ENCODE measurements at places on chromosomes 2 and 18. TPM values are rescaled to one million over a fixed set of nuclear protein-coding genes. Genes with fewer than 3 reads are reported as not detected.

DNA sequence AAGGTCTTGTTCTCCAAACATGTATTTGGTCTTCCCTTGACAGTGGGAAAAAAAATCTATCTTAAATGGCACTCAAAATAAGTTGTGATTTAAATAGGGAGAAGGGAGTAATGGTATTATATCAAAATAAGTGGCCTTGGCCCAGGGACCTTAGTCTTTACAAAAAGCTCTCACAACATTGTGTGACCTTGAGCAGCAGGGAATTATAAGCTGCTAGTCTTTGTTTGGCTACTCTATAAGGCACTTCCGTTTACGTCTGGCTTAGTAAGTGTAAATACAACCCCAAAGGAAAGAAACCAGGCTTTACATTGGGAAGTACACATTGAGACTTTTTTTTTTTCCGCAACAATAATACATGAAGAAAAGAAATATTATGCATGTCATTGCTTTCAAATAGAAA, 734.0 kb upstream of the LINC00305 start:
- no peak for DNase-seq

DNA sequence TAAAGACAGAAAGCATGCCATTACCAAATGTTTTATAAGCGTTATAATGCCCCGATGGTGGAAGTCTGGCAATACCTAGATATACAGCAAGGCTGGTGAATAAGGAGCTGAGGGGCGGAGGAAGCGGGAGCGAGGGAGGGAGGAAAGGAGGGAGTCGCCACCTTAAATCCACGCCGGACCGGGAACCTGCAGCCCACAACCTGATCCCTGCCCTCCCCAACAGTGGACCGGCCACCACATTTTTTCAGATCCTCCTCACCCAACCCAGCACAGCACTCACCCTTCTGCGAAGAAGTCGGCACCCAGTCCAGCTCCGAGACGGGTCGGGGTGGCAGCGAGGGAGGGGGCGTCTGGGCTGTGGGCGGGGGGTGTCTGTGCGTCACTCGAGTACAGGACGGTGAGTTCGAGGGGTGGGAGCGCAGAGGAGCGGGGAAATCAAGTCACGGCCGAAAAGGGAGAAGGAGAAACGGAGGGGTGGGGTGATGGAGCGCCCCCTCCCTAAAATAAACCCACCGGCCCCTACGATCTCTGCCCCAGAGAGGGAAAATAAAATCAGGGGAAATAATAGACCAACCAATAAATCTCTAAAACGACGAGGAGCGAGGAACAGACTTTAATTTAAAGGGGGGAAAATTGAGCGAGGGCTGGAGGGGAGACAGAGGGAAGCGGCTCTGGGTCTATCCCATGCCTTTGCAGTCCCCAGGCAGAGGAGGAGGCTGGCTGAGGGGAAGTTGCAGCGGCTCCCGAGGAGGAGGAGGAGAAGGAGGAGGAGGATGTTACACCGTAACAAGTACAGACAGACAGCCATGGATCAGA, 96.5 kb upstream of the SERTAD2 start:
- DNase-seq, result no peak

DNA sequence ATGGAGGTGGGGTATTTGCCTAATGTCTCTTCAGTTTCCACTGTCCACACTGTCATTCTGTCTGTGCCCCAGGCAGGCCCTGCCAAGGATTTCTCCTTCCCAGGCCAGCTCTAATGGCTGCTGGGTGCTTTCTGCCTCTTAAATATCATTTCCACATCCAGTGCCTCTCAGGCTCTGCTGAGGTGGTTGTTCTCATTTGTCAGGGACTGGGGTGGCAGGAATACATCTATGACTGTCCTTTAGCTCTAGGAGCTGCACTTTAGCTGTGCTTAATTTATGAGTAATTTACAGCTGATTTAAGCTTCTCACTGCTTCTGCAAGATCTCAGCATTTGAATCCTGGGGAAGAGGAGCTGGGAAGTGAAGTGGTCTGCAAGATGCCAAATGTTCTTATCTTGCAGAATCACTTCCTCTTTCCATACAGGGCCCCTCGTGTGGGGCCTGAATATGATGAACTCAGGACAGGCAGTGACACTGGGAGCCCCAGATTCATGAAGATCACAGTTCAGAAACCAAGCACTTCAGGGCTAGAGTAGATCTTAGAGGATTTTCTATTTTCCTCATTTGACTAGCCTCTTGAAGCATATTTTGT, 150.2 kb downstream of the FSHR start:
- no peak for DNase-seq

GRCh38 chr2:43225093-43225787, 1.2 kb downstream of the ZFP36L2 start:
- DNase-seq, result no peak

GRCh38 chr2:191797942-191798876, 48.7 kb downstream of the CAVIN2 start:
- DNase-seq, result no peak

- no peak for DNase-seq
These were observed 52.2 kb downstream of the MRPS9 start for GRCh38 chr2:105090091-105090490.

DNA sequence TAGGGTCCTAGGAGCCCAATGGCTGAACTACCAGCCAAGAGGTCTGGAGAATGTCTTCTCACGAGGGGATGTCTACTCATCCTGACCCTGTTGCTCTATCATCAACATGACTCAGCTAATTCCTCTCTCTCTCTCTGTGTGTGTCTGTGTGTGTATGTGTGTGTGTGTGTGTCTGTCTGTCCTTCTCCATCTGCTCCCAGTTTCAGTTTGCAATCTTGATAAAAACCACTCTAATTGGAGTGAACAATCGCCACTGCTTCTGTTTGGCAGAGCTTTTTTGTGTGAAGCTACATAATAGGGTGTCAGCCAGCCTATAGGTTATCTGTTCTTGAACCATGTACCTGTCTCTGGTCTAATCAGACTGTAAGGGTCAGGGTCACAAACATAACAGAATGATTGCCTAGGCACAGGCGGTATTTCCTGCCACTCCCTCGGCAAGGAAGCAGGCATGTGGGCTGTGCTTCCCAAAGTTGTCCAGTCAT, 219.8 kb downstream of the SH3BP4 start:
- no peak for DNase-seq

DNA sequence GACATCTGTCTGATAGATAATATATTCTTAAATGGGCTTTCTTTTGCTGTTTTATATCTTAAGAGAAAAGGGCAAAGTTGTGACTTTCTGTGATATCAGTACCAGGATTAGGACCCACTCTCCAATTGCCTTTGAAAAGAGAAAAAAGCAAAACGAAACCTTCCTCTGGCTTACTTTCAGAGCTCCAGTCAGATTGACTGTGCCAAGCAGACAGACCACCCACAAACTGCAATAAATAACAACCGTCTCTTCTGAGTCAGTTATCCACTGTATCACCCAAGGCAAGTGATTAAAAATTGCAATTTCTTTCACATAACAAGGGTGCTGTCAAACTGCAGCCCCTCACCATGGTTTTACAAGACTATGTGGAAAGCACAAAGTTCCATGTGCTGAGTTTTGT, 230.5 kb upstream of the SETBP1 start:
- no peak for DNase-seq

DNA sequence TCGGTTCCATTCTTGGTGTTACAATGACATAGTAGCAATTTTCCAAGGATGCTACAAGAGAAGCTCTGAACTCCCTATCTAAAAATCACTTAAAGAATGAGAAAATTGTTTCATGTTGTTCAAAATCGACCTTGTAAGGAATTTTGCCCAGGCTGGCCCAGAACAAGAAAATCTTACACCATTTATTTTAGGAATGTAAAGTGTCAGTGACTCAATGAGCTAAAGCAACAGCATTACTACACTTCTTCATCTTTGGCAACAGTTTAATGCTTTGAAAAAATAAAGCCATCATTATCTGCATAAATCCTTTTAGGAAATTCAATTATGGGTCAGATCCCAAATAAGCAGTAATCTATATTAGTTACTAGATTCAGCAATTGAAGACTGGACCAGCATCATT, 38.6 kb downstream of the SLC25A12 start:
- DNase-seq, result no peak

DNA sequence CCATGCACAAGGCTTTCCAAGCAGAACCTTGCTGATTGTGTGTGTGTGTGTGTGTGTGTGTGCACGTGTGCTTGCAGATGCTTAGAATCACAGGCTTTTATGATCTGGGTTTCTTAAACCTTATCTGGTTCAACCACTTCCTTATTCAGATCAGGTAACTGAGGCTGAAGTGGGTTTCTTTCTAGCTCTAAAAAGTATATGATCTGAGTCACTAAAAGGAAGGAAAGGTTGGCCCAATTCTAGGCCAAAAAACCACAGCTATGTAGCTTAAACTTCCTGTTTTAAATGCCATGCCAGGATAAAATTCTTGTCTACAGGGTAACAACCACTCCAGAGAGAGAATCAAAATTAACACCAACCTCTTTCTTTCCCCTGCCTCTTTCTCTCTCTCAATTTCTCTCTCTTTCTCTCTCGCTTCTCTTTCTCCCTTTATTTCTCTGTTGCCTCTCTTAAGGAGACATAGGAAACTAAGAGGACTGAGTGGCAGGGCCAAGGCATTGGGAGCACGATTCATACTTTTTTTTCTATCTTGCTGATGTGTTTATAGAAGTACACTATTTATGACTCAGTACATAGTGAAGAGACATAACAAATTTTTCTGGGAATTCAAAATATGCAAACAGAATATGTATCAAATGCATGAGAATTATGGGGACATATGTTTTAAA, 140.3 kb downstream of the TRIB2 start:
- no peak for DNase-seq

DNA sequence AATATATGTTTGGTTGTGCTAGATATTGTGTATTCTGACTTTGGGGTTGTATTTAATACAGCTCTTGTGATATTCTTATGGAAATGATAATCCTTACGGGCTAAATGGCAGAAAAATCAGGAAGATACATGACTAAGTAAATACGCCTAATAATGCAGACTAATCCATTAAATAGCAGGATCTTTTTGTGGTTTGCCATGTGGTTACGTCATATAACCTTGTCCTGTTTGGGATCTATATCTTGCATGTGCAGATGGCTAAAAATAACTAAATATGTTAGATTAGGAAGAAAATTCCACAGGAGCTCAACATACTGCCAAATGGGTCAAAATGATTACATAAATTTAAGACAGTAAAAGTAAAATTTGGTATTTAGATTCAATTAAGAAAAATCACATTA, 83.0 kb downstream of the NEB start:
- no peak for DNase-seq

DNA sequence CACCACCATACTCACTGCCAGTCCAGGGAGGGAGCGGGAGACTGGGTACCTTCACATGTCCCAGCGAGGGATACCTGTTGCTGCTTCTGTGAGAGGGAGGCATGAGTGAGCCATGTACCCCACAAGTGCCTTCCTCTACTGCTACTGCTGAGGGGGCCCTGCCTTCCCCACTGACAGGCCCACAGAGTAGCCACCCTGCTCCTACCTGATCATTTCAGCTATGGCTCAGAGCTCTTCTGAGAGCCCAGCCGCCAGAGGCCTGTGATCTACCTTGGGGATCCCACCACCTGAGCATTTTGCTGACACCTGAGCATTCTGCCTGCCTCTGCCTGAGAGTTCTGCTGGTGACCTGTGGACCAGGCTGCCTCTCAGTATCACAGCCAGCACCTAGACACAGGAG, 137.6 kb downstream of the FSIP2 start:
- DNase-seq, result no peak

- no peak for DNase-seq
These were observed 262.1 kb downstream of the GALNT13 start for GRCh38 chr2:154133823-154134222.

DNA sequence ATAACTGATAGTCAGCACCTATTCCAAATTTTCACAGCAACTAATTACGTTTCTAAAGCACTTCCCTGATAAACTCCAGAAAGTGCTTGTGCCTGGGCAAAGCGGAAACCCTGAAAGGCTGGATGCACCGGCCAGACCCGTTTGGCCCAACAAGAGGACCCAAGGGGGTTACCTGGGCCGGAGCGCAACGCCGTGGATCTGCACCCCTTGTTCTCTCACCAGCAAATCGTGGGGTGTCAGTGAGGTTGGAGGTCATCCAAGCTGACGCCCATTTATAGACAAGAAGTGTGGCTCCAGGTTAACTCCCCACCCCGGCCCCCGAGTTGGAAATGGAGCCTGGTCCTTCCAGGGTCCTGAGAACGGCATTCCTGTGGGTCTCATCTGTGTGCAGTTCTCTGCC, 167.0 kb upstream of the HDAC4 start:
- no peak for DNase-seq

DNA sequence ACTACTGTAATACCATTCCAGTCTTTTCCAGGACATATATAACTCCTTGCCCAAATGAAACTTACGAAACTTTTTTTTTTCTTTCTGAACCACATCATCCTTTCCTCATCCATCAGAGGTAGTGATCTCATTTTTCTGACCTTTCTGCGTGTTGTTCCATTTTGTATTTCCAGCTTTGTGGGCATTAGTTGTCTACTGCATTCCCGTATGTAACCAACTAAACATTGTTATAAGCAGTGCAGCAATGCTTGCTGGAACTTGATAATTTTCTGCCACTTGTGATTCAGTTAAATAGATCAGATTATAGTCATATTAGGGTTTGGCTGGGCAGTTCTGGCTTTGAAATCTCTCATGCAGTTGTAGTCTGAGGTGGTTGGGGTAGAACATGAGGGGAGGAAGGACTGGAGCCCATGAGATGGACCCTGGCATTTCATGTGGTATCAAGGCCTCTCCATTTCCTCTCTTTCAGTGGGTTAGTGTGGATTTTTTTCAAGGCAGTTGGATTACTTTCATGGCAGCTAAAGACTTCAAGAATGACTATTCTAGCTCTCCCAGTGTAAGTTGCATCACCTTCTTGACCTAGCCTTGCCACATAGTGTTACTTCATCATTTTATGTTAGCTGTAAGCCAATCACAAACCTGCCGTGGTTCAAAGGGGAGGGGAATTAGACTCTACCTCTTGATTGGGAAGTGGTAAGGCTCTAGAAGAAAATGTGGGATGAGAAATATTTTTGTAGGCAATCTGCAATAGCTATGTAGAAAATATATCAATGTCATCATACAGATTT, 80.5 kb downstream of the EHBP1 start:
- no peak for DNase-seq

DNA sequence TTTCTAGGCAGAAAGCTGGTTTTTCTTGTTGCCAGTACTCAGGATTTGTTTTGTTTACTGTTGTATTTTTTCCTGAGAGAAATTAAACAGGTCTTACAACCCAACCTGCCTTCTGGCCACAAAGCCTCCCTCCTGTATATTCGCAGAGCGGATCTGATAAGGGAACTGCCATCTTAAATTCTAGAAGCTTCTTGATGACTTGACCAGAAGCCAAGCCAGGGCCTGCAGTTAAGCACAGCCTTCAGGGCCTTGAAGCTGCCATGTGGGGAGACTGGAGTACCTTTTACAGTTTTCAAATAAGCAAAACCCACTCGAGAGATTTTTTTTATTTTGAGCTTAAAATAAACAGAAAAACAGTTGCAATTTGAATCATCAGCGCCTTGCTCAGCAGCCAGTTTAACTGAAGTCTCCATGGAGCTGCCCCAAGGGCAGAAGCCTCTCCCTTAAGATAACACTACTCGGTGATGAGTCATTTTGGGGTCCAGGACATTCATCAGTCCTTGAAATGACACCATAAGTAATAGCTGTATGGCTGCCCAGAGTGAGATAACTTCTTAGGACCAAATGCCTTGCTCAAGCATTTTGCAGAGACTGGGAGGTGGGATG, 51.5 kb upstream of the PHLPP1 start:
- DNase-seq, result no peak

SERPINB10 gene
- total RNA-seq, result not detected

VWA3B gene
- not detected for total RNA-seq

UPP2 gene
- not detected for total RNA-seq

HAAO gene
- total RNA-seq, result 7.2 TPM

G6PC2 gene
- total RNA-seq, result not detected

MC5R gene
- not detected for total RNA-seq

CRYGC gene
- not detected for total RNA-seq

LCT gene
- not detected for total RNA-seq

ANKRD30BL gene
- not detected for total RNA-seq

MYOM1 gene
- 7.8 TPM for total RNA-seq

METTL21A gene
- total RNA-seq, result 1.5 TPM

Data from ascending aorta (tissue), 2 donors.